ENCODE measurements at places on chromosomes 3 and 15.

GRCh38 chr3:27880969-27881892 is 159.1 kb upstream of the EOMES start:
- DNase-seq = no peak

GRCh38 chr3:36372534-36372935 is 7.8 kb upstream of the STAC start:
- no peak for DNase-seq

- no peak for DNase-seq
Measured at GRCh38 chr3:141388823-141389621, 20.7 kb downstream of the ZBTB38 start.

GRCh38 chr3:94249491-94250079 is 186.7 kb downstream of the NSUN3 start:
- peak; percentile 47 for DNase-seq

GRCh38 chr15:26179906-26180305 is 316.8 kb upstream of the ATP10A start:
- DNase-seq = no peak

DNA sequence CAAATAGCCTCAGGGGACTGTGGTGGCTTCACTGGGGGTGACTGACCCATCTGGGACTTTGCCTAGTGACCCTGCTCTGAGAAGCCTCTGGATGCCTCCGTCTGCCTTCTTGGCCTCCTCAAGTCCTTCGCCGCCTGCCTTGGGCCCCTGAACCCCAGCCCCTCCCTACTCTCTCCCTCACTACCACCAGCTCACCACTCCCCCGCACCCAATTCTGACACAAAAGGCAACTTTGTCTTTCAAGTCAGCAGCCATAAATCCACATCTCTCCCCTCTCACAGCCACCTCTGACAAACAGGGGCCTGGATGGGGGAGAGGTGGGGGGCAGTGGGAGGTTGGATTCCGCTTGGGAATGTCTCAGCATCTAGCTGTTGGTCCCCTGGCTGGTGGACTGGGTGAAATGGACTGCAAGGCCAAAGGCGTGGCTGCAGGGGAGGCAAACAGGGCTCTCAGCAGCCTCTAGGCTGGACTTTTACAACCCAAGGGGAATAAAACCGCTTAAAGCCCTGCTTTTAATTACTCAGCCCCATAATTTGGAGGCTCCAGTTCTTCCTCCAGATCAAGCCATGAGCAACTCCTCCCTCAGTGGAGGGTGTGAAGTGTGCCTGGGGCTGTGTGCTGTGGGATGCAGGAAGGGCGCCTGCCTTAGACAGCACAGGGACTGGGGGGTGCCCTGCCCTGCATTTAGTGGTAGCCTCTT is 33.4 kb downstream of the IGDCC3 start:
- no peak for DNase-seq

DNA sequence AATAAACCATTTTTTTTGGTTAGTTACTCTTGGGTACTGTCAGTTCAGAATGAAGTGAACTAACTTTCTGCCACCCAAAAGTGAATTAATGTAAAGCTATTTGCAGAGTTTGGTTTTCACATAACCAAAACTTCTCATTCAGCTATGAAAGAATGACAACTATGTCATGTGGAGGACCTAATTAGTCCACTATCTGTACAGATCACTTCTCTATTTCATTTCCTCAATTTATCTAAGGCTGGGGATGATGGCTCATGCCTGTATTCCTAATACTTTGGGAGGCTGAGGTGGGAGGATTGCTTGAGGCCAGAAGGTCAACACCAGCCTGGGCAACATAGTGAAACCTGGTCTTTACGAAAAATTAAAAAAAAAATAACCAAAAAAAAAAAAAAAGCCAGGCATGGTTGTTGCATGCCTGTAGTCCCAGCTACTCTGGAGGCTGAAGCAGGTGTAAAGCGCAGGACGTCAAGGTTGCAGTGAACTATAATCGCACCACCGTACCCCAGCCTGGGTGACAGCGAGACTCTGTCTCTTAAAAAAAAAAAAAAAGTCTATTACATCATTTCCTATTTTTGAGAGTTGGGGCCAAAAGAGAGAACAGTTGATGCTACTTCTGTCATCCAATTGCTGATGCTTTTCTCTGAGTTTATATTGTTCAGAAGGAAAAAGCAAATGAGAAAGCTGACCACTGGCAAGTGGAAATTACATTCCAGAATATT is 8.7 kb downstream of the HYPK start:
- DNase-seq = no peak

DNA sequence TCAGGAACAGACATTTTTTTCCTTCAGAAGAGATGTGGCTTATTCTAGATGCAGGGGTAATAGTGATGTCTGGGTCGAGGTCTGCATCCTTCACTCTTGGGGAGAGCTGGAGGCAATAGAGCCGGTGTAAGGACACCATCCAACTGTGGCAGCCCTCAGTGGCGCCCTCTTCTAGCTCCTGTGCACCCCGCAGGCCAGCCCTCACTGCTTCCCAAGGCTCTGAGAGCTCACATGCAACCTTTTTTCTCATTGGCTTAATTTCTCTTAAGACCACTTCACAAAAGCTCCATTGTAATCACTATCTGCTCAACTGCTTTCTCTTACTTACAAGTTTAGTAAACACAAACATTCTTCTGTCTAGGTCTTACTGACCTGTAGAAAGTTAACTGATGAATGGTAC is 3.9 kb upstream of the VPS8 start:
- no peak for DNase-seq

DNA sequence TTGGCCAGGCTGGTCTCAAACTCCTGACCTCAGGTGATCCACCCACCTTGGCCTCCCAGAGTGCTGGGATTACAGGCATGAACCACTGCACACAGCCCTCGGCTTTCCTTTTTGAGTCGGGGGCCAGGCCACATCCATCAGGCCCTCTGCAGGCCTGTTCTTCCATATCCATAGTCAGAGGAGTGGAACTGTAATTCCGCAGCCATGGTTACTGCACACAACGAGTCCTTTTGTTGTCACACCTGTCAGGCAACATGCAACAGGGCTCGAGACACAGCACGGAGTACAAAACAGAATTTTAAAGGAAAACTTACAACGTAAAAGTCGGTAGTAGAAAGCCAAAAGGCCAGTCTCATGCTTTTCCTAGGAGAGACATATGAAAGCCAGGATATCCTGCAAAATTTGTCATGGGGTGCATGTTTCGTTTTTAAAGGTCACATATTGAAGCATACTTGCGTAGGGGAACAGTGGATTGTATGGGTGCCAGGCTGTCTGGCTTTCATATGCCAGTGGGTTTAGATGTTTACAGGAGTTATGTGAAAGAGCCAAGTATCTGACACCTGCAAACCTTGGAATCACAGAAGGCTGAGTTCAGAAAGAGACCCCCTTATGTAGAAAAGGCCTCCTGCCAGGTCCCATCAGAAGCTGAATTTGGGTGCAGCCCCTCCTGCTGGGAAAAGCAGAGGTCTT is 63.2 kb upstream of the LPP start:
- no peak for DNase-seq

DNA sequence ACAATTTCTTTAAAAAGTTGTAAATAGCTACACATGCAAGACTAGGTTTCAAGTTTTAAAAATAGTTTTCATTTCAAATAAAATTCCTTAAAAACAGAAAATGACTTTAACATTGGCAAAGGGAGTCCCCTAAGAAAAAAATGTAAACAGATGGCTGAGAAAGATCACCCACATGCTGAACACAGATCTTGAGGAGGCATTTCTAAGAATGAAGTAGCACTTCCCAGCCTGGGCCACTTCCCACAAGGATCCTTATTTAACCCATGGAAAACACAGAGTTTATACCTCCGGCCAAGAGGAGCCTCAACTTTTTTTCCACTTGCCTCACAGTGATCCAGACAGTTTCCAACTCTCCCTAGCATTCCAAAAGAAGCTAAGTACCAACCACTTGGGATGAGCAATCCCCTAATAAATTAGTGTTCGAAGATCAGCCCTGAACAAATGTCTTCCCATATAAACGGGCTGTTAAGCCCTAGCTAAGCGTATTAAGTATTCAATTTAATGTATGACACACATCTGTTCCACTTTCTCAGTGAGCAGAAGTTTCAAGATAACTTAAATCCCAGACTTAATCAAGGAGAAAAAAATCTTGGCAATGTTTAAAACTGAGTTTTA is 61.4 kb downstream of the GADL1 start:
- DNase-seq = no peak

DNA sequence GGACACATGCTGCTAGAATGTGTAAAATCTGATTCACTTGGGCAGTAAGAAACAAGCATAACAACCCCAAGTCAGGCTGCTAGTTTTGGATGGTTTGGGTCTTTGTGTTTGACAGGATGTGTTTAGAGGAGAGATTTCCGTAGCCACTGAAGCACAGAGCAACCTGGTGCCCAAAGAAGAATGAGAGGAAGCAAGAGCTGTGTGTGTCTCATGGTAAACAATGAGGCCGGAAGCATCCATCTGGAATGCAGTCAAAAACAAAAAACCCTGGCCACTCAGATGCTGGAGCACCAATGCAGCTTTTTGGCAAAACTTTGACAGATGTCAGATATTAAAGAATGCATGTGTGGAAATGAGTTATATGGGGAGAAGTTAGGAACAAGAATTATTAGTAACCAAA is 39.4 kb upstream of the SNRK start:
- no peak for DNase-seq

GRCh38 chr15:98548139-98548971 is 100.0 kb upstream of the IGF1R start:
- DNase-seq = peak; percentile 92

GRCh38 chr3:49163609-49164008 is 2.5 kb downstream of the CCDC71 start:
- DNase-seq = no peak

DNA sequence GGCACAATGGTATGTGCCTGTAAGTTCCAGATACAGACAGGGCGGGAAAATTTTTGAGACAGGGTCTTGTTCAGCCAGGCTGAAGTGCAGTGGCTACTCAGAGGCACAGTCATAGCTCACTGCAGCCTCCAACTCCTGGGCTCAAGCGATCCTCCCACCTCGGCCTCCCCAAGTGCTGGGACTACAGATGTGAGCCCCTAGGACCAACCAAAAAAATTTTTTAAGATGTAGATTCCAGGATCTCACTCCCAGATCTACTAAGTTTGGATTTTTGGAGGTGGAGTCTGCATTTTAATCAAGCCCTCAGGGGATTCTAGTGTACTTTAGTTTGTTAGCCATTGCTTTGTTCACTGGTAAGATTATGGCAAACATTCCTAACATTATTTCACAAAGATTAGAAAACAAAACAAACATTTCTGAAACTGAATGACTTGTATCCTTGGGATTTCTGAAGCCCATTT is 2.7 kb downstream of the LIPH start:
- no peak for DNase-seq

GRCh38 chr3:8856721-8857120 is 87.3 kb upstream of the OXTR start:
- no peak for DNase-seq

GRCh38 chr3:106635271-106635670 is 742.0 kb upstream of the CCDC54 start:
- DNase-seq = no peak

GRCh38 chr3:58375254-58375653 is 42.6 kb downstream of the PXK start:
- no peak for DNase-seq

DNA sequence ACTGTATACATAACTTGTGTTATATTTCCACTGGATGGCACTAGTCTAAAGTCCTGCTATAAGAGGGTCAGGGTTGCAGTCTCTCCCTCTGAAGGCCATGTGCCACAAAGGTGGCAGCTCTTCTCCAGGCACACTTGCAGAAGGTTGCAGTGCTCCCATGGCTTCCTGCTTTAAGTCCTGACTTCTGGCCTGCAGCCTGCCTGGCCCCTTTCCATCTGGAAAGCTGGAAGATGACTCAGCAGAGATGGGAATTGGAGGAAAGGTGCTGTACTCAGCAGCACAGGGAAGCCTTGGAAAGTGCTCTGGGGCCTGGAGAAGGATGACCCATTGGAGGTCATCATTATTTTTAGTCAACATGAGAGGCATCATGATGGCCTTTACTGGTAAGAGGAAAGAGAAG is 40.9 kb upstream of the MRPL3 start:
- DNase-seq = peak; percentile 51

- DNase-seq = no peak
Measured at GRCh38 chr3:110881069-110881468, 190.5 kb upstream of the NECTIN3 start.

GRCh38 chr15:94081829-94082228 is 149.5 kb upstream of the MCTP2 start:
- no peak for DNase-seq

- DNase-seq = no peak
Measured at GRCh38 chr3:72982609-72983366, 13.8 kb upstream of the PPP4R2 start.

DNA sequence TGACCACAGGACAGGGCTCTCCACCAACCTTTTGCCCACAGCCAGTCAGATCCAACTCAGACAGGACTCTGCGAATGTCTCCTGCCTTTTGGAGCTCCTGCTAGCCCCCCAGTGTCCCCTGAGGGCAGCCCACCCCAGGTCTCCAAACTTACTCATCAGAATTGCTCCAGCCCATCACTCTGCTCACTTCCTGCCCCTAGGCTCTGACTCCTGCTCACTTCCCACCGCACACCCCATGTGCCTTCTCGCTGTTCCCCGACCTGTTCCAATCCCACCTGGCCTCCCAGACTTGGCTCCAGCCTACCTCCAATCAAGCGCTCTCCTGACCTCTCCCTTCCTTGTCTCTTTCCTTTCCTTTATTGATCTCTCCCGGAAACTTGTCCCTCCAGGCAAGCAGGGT is 5.9 kb upstream of the STRA6 start:
- DNase-seq = no peak

- DNase-seq = no peak
Measured at GRCh38 chr3:144324076-144324475, 352.5 kb downstream of the DIPK2A start.

- DNase-seq = no peak
Measured at GRCh38 chr3:42022355-42022754, 60.5 kb upstream of the ULK4 start.

GRCh38 chr3:188687389-188687788 is 484.4 kb upstream of the TPRG1 start:
- DNase-seq = no peak

- no peak for DNase-seq
Measured at GRCh38 chr3:6180171-6180570, 680.7 kb upstream of the GRM7 start.

DNA sequence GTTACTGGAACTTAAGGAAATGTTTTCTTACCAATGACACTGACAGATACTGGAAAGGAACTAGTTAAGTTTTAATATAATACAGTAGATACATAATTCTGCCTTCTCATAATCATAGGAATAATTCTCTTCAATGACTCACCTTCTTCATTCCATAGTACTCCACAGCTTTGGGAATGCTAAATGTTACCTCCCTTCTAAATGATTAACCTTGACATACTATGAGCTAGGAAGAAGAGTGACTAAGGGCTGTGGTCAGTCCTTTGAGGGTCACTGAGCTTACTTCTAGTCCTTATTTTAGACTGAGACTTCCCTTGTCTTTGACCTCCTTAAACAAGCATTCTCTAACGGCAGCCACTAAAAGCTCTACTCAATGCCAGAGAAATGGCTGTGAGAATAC is 69.6 kb upstream of the PPIB start:
- DNase-seq = no peak

- no peak for DNase-seq
Measured at GRCh38 chr3:111610189-111610588, 15.0 kb upstream of the ZBED2 start.
